HS-5 (cell line): ENCODE measurements at places on chromosomes 6 and 20.
A peak's percentile ranks its signal among the peaks of the same experiment; 100 is the strongest.

- DNase-seq, result no peak
Measured at GRCh38 chr6:106180208-106180607, 94.1 kb downstream of the PRDM1 start.

GRCh38 chr6:160077526-160077925 lies 44.1 kb upstream of the SLC22A1 start:
- no peak for DNase-seq

DNA sequence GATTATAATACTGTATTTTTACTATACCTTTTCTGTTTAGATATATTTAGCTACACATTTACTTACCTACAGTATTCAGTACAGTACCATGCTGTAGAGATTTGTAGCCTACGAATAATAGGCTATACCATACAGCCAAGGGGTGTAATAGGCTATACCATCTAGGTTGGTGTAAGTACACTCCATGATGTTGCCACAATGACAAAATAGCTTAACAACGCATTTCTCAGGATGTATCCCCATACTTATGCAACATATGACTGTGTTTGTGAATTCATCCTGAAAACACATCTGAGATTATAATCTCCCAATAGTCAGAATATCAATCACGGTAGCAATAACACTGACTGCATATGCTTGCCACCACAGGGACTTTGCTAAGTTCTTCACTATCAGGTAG lies 20.7 kb downstream of the B4GALT5 start:
- no peak for DNase-seq

GRCh38 chr6:5025911-5026819 lies 22.3 kb upstream of the RPP40 start:
- DNase-seq, result no peak

GRCh38 chr6:110523451-110524021 lies 47.1 kb upstream of the SLC22A16 start:
- DNase-seq, result no peak

GRCh38 chr6:5086294-5086890 lies 1.3 kb downstream of the PPP1R3G start:
- no peak for DNase-seq

DNA sequence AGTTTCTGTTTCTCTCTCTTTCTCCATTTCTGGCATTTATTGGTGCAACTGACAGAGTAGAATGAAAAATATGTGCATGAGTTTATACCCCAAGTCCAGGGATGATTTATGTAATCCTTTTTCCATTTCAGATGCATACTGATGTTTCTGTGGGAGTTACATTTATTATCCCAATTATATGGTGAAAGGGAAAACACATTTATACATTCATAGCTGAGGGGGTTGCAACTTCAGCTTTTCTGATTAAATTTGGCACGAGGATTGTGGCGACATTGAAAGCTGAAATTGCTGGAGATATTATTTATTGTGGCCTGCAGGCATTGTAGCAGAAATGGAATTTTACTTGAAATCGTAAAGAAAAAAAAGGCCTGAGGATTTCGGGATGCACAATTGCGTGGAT lies 31.5 kb upstream of the FNDC1 start:
- no peak for DNase-seq

DNA sequence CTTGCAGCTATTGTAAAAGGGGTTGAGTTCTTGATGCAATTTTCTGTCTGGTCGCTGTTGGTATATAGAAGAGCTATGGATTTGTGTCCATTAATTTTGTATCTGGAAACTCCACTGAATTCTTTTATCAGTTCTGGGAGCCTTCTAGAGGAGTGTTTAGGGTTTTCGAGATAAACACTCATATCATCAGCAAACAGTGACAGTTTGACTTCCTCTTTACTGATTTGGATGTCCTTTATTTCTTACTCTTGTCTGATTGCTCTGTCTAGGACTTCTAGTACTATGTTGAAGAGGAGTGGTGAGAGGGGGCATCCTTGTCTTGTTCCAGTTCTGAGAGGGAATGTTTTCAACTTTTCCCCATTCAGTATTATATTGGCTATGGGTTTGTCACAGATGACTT lies 120.8 kb upstream of the SSTR4 start:
- DNase-seq, result no peak

DNA sequence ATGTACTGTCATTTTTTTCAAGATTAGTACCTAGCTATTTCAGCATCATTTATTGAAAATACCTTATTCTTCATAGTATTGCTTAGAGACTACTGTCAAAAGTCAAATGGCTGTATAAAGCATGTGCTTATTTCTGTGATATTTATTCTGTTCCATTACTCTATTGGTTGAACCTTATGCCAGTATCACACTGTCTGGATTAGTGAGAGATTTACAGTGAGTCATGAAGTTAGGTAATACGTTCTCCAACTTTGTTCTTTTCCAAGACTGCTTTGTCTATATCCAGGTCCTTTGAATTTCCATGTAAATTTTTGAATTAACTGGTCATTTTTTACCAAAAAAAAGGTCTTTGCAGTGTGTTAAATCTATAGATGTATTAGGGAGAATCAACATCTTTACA lies 18.6 kb upstream of the RNF217 start:
- DNase-seq, result no peak

DNA sequence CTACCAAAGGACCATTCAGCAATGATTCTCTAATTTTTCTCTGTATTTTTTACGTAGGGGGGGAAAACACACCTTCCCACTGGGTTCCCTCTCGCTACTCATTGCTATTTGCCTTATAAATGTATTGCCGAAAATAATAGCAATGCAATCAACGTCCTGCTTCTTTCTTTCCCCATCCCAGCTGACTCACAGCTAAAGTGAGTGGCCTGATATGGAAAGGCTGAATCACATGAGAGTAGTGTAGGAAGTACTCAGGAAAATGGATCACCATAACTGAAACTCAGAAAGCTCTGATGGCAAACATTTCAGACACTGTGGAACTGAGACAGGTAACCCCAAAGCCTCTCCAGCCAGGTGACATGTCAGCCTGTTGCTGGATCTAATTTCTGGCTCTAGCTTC lies 49.3 kb upstream of the SRPK1 start:
- peak; percentile 45 for DNase-seq

DNA sequence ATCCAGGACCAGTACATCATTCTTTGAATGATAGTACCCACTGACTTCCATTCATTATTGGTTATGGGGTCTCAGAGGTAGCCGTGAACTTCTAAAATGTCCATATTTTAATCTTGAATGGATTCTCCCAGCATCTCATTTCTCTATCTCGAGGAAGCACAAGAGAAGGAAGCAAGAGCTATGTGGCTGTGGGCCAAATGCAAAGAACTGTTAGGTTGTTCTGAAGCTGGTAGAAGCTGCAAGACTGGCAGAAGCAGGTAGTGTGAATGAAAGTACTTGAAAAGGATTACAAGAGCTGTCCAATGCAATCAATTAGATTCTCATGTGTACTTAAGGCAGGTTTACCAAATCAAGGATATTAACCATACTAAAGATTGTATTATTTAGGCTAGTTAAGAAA lies 1131.8 kb downstream of the GRIK2 start:
- DNase-seq, result no peak

DNA sequence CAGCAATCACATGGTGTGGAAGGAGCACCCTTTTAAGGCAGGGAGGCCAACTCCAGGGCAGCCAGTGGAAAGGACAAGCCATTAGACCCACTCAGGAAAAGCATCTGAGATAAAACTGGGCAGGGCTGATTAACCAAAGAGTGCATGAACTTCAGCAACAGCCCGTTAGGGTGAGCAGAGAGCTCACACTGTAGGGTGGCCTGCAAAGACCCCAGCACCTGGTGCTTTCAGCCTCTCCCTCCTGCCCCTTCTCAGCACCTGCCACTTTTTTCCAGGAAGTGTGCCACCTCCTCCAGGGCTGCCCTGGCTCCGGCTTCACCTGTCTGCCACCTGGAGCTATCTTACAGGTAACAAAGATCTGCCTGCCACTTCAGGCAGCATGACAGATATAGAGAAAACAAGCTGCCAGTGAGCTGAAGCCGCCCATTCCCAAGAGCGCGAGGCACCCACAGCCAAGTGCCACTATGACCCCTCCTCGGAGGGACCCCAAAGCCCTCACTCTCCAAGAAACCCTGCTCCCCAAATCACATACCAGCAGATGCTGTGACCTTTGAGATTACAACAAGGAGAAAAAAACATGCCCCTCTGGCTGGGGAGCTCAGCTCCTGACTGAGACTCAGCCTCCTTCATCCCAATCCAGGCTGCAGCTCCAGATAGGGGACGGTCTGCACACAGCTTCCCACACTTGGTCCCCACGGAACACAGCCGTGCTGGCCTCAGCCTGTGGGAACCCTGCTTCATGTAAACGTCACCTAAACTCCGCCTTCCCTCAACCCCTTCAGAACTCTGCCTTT lies 71.2 kb downstream of the ABHD12 start:
- DNase-seq, result no peak

- DNase-seq, result no peak
Measured at GRCh38 chr6:43070028-43070632, 6.0 kb upstream of the PTK7 start.

DNA sequence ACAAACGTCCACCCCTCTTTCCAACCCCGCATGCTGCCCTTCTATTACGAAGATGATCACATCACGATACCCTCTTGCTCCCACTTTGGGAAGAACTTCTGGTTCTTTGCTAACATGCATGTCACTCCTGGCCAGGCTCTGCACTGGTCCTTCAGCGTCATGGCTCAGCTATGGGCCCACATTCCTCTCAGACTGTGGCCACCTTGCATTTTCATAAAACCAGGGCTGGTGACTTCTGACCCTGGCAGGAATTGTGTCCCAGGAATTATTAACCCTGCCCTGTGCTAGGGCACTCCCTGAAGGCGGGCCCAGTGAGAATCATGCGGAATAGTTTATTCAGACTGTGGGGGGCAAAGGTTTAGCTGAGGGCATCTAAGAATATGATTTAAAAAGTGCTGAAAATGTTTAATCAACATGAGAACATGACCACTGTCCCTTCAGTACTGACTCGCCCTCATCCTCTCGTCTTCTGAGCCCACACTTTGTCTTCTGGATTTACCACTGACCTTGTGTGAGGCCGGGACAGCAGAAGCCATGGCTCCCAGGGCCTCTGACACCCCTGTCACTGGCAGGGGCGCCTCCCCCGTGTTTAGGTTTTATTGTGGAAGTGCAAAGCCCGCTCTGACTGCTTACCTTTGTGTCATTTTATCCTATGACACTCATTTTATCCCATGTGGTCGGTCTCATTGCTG lies 38.1 kb upstream of the THBS2 start:
- no peak for DNase-seq
